ENCODE measurements at places on chromosomes 7 and 10.

DNA sequence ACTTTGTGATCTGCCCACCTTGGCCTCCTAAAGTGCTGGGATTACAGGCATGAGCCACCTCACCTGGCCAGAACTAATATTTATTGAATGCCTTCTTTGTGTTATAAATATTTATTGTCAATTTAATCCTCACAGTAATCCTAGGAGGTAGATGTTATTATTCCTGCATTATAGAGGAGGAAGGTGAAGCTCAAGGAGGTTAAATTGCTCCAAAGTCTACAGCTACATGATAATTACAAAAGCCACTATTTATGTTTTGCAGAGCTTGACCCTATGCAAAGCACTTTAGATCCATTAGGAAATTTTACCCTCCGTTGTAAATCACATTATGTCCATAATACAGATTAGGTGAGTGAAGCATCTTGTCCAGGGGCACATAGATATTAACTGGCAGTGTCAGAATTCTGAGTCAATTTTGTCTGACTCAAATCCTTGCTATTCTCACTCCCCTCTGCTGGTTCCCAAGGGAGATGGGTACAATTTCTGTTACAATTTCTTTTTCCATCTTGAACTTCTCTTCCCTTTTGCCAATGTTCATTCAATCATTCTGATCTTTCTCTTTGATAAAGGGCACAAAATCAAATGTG, 25.7 kb upstream of the CDK14 start:
- DNase-seq, result no peak

GRCh38 chr10:48377751-48378530, 71.5 kb downstream of the MAPK8 start:
- no peak for DNase-seq

GRCh38 chr10:44024356-44025116, 360.4 kb downstream of the CXCL12 start:
- no peak for DNase-seq

- DNase-seq, result no peak
Measured at GRCh38 chr7:111736552-111736874, 174.2 kb upstream of the IMMP2L start.

GRCh38 chr10:123582084-123582989, 83.8 kb upstream of the GPR26 start:
- peak; percentile 75 for DNase-seq

GRCh38 chr10:95414844-95415485, 124.2 kb upstream of the PDLIM1 start:
- DNase-seq, result no peak

DNA sequence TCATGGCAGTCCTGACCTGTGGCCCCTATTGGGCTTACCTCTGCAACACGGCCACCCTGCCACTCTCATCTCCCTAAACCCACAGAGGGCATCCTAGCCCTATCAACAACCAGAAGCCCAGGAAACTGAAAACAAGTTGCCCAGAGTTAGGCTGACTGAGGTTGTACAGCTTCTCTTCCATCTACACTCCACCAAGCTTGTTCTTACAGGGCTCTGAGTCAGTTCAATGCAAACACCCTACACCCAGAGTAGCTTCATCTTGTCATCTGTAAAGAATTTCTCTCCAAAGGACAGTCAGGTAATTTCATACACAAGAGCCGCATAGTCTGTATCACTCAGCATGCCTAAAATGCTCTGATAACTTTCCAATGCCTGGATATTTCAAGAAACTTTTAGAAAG, 175.4 kb downstream of the ARID5B start:
- peak; percentile 69 for DNase-seq

- DNase-seq, result peak; percentile 25
Measured at GRCh38 chr7:91034459-91035368, 229.5 kb upstream of the FZD1 start.

- no peak for DNase-seq
Measured at GRCh38 chr7:28660132-28660531, 247.8 kb downstream of the CREB5 start.

GRCh38 chr7:45650404-45651394, 76.5 kb downstream of the ADCY1 start:
- DNase-seq, result no peak

DNA sequence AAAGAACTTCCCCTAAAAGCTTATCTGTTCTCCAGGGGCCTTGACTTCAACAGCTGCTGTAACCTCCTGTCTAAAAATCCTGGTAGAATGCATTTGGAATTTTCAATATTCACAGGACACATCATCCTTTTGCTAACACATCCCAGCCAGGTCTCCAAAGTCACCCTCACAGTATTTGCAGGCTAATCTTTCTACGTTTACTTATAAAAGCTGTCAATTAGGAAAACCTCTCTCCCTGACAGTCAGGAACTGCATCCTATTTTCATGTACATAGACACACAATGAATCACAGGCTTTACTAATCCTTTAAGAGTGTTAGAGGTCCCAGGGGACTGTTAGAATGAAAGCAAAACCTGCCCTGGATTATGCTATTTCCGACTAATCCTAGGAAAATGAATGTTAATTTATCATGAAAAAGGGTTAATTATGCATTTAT, 102.2 kb downstream of the GFRA1 start:
- DNase-seq, result no peak

- peak; percentile 35 for DNase-seq
Measured at GRCh38 chr10:118595598-118596425, at the start of gene PRLHR. PRLHR (minus strand) TSS chr10:118595648; CDS start chr10:118595244, 404 bp downstream.

- no peak for DNase-seq
Measured at GRCh38 chr10:36592964-36593363, 532.4 kb upstream of the ANKRD30A start.

Data from A549 (cell line).